Activated gamma-delta T cell (primary cell): ENCODE measurements at places on chromosomes 2 and 18.

DNA sequence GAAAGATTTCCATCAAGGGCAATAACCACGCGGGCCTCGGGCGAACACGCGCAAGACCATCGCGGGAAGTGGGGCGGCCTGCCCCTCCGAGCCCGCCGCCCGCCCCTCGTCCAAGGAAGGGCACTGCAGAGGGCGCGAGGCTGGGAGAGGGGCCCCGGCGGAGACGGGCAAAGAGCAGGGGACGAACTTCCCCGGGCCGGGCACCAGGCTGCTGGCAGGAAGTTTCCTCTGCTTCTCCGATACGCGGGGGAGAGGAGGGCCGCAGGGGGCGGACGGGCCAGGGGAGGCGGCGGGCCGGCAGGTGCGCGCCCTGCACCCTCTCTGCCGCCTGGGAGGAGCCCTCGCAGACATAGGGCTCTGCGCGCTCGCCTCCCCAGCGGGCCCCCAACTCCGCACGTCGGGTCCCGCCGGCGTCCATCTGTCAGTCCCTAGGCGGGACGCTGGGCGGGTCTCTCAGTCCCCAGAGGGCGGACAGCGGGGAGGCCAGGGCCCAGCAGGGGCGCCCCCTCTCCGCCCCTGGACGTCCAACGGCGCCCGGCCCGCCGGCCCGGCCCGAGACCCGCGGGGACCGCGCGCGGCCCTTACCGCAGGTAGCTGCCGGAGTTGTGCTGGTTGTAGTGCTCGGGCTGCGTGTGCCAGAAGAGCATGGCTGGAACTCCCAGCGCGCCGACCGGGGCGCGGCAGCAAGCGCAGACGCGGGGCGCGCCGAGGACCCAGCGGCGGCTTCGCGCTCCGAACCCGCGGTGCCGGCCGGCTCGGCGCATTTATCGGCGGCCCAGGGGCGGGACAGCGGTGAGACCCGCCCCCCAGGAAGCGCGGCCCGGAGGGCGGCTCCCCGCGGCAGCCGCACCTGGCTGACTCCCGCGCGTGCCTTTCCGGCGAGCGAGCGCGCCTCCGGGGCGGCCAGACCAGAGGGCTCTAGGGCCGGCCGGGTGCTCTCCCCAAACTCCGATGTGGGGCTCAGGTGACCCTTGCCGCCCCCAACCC, at the start of gene TFCP2L1:
TFCP2L1 (minus strand) TSS at position 740 of the 987 bp plus-strand sequence; CDS start at position 647, 93 bp downstream.
- peak; percentile 25 for DNase-seq

- DNase-seq = no peak
Observed at GRCh38 chr18:75782204-75782603, 354.7 kb upstream of the SMIM21 start.

- DNase-seq = no peak
Observed at GRCh38 chr18:55637204-55637603, 49.2 kb upstream of the TCF4 start.

DNA sequence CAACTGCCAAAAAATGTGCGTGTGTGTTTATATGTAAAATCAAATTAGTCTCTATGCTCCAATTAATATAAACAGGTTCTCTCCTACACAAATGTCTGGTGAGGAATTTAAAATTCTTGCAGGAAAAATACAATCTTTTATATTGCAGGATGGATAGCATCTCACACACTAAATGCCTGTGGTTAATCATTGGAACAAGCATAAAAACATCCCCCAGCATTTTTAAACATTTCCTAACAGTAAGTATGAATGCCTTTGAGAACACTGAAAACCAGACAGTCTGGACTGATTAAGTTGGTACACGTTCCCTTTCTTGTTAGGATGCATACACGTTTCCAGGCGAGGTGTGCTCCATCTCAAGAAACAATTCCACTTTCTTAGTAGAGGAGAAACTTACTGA, 29.9 kb upstream of the PDE1A start:
- DNase-seq = no peak

DNA sequence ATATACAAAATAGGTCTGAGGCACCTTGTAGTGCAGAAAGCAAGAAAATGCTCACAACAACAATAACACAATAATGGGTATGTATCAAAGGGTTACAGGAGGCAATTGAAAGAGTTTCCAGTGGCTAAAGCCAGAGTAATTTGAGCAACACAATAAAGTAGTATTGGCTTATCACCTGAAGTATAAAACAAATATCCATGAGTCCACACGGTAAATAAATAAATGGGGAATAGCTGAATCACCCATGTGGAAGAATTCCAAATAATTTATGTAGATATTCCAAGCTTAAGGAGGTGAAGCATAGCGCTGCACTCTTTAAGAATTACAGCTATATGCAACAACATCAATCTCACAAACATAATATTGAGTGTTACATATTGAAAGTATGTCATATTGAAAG, 110.8 kb downstream of the AFF3 start:
- DNase-seq = no peak

DNA sequence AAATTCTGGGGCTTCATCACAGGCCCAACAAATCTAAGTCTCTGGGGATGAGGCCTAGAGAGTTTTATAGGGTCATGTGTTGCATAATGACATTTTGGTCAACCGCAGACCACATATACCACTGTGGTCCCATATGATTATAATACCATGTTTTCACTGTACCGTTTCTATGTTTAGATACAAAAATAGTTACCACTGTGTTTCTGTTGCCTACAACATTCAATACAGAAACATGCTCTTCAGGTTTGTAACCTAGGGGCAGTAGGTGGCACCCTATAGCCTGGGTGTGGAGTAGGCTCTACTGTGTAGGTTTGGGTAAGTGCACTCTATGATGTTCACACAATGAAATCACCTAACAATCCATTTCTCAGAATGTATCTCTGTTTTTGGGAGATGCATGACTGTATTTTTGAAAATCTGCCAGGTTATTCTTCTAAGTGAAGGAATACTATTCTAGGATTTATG, 485.2 kb downstream of the PTPRM start:
- no peak for DNase-seq

- DNase-seq = no peak
Observed at GRCh38 chr2:227960317-227960716, 88.9 kb downstream of the DAW1 start.

- no peak for DNase-seq
Observed at GRCh38 chr18:12046046-12046750, 47.4 kb upstream of the ANKRD62 start.

GRCh38 chr2:161381546-161381945, 34.6 kb upstream of the TBR1 start:
- DNase-seq = no peak
